ENCODE measurements at places on chromosomes 12 and 14. TPM values are rescaled to one million over a fixed set of nuclear protein-coding genes. Genes with fewer than 3 reads are reported as not detected.
A peak's percentile ranks its signal among the peaks of the same experiment; 100 is the strongest.

The NKX2-1 gene
- 0.78 TPM for total RNA-seq

The SDSL gene
- total RNA-seq, result 3.3 TPM

The JAG2 gene
- total RNA-seq, result 13.0 TPM

GRCh38 chr12:56988207-56988739 lies 18.1 kb downstream of the ZBTB39 start:
- peak; percentile 48 for DNase-seq

GRCh38 chr12:112266473-112266872 lies 115.8 kb downstream of the HECTD4 start:
- DNase-seq, result no peak

GRCh38 chr14:101440496-101440895 lies 120.8 kb upstream of the DIO3 start:
- DNase-seq, result no peak

- DNase-seq, result no peak
Measured at GRCh38 chr12:113151655-113152054, 2.1 kb downstream of the CFAP73 start.

DNA sequence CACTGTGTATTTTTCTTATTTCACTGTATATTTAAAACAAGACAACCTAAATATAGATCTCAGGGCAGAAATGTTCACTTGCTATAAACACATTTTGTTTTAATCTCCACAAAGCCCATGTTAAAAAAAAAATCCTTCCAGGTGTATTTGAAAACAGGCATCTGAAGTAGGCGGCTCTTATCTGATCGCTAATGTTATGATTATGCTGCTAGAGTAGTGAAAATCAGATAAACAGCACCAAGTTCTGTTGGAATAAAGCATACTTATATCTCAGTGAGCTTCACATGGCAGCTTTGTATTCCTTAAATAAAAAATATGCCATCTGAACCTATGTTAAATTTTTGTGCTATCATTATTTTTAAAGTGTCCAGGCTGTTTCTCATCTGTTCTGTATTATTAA lies 47.6 kb upstream of the PZP start:
- DNase-seq, result no peak

GRCh38 chr12:129200576-129200975 lies 347.3 kb downstream of the GLT1D1 start:
- no peak for DNase-seq

- DNase-seq, result peak; percentile 91
Measured at GRCh38 chr12:122951979-122952892, 14.0 kb downstream of the ABCB9 start.

DNA sequence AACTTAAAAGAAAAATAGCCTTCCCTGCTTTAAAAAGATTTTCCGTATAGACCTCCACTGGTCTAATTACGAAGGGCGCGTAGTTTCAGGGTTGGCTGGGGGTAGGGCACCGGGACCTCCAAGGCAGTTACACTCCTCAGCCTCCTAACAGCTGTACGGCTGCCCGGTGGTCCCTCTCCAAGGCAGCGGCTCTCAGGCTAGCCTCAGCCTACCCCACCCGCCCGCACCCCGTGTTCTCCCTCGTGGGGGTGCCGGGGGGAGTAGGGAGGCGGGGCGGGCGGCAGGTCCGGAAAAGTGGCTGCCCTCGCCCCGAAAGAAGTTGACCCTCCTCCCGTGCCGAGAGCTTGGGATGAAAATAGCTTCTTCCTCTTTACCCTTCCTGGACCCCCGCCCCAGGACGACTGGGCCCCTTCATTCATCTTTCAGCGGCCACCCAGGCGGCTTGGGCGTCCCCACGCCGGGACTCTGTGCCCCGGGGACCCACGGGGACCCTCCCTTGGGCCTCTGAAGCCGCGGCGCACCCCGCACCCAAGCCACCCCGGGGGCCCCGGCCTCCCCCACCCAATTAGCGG lies 991 bp upstream of the RCOR1 start:
- DNase-seq, result peak; percentile 81

DNA sequence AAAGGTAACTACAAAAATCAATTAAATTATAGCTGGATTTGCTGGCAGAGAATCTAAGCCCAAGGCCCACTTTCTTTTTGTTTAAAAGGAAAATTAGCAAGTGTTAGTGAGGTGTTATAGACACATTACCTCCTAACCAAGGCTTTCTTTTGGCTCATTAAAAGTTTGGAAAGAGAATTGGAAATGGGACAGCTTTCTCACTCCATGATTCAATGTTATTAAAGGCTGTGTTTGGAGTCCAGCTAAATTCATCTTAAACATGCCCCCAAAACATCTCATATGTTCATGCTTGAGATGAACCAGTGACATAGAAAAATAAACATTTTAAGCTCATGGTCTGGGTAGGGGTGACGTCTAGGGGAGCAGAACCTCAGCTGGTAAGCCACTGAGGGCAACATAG lies 13.4 kb upstream of the PGF start:
- DNase-seq, result no peak

DNA sequence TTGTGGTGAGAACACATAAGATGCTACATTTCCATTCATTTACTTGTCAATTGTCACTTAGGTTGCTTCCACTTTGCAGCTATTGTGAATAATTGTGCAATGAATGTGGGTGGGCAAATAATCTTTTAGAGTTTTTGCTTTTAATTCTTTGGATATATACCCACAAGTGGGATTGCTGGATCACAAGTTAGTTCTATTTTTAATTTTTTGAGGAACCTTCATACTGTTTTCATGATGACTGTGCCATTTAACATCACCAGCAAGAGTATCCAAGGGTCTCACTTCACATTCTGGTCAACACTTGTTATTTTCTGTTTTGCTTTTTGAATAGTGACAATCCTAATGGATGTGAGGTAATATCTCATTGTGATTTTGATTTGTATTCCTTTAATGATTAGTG lies 10.5 kb downstream of the CLEC6A start:
- DNase-seq, result no peak

DNA sequence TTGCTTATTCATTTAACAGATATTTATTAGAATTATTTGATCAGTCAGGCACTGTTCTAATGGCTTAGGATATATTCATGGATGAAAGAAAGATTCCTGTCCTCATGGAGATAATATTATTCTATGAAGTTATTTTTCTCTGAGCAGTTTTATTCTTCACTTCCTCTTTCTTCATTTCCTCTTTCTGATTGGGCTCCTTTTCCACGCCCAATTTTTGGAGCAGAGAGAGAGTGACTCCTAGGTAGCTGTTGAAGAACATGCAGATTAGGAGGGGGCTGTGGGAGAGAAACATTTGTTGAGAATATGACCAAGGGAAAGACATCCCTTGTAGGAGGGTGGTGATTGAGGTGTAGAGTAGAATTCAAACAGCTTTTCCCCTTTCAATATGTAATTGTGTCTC lies 6.0 kb upstream of the YARS2 start:
- no peak for DNase-seq

DNA sequence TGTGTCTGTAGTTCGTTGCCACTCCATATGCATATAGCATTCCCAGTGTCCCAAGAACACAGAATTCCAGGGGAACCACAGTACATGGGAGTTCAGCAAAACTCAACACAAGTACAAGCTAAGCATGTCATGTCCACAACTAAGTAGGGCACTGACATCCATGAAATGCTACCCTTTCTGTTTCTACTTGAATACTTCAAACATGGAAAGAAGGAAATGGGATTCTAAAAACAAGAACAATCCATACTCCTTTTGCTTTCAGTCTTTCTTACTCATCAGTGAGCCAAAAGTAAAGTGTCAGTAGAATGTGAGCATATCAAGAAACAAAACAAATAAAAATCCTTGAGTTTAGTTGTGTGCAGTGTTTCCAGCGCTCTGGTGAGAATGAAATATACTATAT lies 36.0 kb upstream of the COCH start:
- no peak for DNase-seq

DNA sequence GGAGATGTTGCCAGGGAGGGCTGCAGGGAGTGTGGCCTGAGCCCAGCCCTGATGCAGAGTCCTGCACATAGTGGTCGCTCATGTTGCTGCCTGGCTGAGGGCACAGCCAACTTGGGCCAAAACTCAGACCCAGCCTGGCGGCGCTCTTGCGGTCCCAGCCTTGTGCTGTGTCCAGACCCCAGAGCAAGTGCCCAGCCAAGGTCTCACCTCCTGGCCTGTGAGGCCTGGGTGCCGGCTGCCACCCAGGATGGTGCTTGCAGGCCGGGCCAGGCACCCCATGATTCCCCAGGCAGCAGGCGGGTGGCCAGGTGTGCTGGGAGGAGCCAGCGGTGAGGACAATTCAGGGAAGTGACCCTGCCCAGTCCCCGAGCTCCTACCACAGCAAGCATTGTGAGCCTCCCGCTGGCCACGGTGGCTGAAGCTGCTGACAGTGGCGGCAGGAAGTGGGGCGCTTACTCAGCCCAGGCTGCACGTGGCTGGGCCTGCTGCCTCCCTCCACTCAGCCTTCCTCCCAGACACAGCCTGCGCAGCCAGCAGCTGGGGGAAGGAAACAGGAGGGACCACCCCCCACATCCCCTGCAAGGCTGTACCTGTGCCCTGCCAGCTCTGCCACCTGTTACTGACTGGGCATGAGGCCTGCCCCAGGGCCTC lies 17.7 kb upstream of the PGF start:
- peak; percentile 61 for DNase-seq

GRCh38 chr12:114131824-114132223 lies 165.7 kb upstream of the RBM19 start:
- peak; percentile 24 for DNase-seq

- no peak for DNase-seq
Measured at GRCh38 chr12:81866081-81866480, 106.9 kb upstream of the PPFIA2 start.

DNA sequence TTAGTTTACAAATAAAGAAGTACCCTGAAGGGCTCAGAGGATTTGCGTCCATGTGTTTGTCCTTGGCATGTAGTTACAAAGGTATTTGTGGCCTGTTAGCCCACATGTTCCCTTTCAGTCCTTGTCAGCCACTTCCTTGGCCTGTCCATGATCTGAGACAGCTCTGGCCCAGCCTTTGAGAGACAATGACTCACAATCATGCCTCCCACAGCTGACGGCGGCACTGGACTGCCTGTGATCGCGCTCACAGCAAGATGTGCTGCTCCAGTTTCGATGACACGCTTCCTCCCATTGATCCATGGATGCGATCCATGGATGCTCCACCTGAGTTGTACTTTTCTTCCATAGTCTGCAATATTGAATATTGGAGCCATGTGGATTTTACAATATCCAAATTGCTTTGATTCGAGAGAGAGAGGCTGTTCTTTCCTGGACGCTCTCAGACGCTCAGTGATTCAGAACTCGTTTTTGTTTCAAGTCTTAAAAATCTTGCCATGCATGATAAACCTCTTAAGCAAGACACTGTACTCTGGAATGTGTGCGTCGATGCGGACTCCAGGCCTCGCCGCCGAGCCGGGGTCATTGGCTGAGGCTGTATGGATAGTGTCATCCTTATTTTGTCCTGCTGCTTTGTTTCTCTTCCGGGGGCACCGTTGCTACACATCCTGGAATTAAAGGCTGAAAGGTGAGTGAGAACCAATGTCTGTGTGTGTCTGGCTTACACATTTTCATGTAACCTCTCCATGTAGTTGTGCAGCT lies 220.1 kb downstream of the GLT1D1 start:
- DNase-seq, result no peak

GRCh38 chr12:87939182-87939581 lies 90.0 kb downstream of the C12orf50 start:
- peak; percentile 10 for DNase-seq

Data from H7 (cell line).